ENCODE measurements at places on chromosomes 2 and 18.

- no peak for DNase-seq
Observed at GRCh38 chr2:84731185-84731584, 149.7 kb downstream of the TRABD2A start.

- no peak for DNase-seq
Observed at GRCh38 chr2:237422309-237422708, 8.3 kb upstream of the COL6A3 start.

DNA sequence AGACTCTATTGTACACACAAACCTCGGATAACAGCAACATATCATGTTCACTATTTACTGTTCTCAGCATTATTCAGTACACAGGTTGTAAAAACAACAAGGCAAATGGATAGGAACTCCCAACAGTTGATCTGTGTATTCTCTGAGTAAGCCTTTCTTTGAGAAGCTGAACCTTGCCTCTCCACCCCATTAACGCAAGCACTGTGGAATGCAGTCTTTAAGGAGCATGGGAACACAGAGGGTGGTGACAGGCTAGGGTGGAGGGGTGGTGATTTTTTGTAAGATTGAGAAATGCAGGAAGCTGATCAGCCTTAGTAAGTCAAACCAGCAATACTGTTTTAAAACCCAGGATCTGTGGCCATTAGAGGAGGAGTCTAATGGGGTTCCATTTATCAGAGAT lies 19.6 kb upstream of the SERPINB11 start:
- no peak for DNase-seq

GRCh38 chr18:68701353-68701752 lies 13.6 kb downstream of the TMX3 start:
- no peak for DNase-seq

DNA sequence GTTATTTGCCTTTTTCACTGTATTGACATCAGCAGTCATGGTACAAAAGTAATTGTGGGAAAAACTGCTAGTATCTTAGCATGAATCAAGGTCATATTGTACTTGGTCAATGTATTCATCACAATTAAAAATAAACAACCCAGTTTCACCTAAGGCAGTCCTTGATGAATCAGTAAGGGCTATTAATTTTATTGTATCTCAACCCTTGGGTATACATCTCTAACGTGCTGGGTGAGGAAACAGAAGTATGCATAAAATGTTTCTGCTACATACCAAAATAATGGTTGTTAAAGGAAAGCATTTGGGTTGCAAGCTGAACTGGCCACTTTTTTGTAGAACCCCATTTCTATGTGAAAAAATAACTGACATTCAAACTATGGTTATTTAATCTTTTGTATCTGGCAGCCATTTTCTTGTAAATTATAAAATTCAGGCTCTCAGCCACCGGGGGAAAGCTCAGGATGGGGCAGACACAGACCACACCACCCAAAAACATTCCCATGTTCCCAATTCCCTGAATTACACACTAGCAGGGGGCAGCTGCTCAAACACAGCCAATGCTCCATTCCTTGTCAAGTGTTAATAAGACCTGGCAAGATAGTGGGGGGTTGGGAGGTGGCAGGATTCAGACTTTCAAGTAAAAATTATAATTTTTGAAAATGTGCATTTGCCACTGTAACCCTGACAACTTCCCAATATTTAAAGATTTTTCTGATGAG lies 49.3 kb downstream of the OLA1 start:
- no peak for DNase-seq

DNA sequence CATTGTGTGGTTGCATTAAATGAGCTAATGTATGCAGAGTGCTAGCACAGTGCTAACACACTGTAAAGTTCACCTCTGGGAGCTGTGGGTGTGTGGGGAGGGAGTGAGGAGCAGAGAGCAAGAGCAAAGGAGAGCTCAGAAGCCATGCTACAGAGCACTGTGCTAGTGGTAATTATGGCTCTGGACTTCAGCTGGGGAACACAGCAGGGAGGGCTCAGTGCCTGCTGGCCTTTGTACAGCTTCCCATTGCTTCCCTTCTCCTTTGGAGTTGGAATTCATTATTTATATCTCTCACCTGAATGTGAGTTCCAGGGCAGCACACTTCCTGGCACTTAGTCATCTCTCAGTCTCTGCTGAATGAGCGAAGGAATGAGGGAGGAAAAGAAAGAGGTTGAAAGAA lies 2.5 kb upstream of the PLA2R1 start:
- no peak for DNase-seq

DNA sequence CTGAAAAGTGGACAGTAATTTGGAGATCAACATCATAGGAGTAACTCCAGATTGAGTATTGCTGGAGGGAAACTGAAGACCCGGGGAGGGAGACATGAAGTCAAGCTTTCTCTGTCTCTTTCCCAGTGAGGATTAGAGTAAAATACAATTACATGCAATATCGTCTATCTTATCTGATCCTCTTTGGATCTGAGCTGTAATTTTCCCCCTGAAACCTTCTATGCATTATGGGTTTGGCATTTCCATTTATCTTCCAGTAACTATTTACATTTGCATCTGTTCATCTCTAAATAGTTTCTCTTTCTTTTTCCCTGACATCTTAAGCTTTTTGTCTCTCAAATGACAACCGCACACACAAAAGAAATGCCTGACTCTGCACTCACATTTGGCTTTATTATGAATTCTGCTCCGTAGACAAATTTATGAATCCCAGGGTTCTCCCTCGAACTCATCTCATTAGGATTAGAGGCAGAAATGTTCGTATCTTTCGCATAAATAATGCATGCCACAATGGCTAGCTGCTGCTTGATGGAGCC lies 113.1 kb downstream of the SPP2 start:
- no peak for DNase-seq

DNA sequence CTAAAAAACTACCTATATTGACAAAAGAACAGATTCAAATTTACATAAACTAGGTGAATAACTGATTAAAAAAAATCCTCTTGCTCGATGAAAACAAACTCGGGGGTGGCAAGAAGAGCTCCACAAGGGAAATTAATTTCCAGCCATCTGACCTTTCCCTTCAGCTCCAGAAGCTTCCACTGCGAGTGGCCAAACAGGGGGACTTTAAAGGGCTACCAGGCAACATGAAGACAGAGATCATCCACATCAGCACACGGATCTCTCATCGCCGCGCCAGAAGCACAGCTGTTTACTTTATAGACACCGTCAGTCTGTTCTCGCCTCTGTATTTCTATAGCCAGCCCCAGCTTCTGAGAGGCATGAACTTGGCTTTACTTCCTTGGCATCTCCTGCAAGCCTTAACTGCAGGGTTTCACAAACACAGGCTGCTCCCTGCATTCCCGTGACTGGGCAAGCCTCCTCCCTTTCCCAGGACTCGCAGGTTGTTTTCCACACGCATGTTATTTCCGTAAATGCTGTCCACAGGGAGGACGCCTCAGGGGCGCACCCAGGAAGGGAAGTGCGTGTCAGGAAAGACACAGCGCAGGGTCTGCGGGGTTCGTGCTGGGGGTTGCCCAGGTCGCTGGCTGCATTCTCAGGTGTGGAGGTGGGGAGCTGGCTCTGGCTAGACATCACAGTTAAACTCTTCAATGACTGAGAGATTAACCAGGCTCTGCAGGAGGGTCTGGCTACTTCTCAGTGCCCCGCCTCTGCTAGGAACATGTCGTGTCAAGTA lies 85.0 kb downstream of the USP40 start:
- DNase-seq, result no peak

GRCh38 chr2:196925051-196925767 lies 1.3 kb downstream of the PGAP1 start:
- DNase-seq, result no peak

DNA sequence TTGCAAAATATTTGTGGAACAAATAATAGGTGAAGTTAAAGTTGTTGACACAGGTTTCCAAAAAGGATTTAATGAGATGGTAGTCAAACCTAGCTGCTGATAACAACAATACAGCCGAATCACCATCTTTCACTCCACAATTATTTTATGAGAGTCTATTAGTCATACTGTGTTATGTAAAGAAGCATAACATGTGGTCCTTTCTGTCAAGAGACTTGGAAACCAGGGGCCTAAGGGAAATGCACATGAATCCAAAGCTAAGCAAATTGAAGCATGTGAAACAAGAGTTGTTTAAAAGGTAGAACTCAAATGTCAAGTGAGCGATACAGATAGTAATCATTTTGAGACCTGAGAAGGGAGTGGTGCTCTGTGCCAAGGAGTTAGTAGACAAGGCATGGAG lies 16.0 kb downstream of the CD28 start:
- no peak for DNase-seq

DNA sequence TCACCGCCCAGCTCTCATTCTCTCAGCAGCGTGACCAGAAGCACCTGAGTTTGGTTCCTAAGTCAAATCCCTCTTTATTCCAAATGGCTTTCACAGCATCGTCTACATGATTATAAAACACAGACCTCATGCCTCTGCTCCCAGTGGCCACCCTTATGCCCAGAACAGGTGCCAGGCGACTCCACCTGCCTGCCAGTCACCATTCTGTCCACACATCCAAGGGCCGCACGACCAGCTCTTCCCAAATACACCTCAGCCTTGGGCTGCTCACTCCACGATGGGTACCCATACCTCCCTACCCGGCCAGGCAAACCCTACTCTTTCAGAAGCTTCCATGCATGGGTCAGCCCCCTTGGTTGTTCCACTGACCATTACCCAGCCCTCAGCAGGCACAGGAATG lies 851.6 kb upstream of the SALL3 start:
- no peak for DNase-seq

GRCh38 chr2:1563943-1564891 lies 151.0 kb downstream of the TPO start:
- DNase-seq, result peak; percentile 18

GRCh38 chr18:50734886-50735285 lies 84.9 kb downstream of the MRO start:
- DNase-seq, result no peak

- DNase-seq, result no peak
Observed at GRCh38 chr18:44924785-44925499, 244.3 kb downstream of the SETBP1 start.

DNA sequence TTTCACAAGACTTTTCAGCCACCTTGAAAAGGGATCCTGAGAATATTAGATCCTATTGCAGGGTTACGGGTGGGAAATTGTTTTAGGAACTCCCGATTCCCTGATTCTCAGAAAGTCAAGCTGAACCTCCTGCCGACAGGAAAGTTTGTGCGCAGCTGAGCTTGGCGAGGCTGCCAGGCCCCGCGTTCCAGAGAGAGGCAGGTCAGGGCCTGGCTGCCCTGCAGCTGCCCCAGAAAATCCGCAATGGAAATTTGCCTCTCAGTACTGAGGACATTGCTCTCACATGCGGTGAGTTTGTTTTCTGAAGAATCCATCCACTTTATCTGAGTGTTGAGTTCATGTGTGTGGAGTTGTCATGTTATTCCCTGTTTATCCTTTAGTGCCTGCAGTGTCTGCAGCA lies 144.2 kb downstream of the RTP5 start:
- no peak for DNase-seq

GRCh38 chr2:233409286-233409991 lies 55.1 kb downstream of the DGKD start:
- no peak for DNase-seq

All from GDM1 (cell line).